ENCODE measurements at places on chromosomes 2 and 18.

DNA sequence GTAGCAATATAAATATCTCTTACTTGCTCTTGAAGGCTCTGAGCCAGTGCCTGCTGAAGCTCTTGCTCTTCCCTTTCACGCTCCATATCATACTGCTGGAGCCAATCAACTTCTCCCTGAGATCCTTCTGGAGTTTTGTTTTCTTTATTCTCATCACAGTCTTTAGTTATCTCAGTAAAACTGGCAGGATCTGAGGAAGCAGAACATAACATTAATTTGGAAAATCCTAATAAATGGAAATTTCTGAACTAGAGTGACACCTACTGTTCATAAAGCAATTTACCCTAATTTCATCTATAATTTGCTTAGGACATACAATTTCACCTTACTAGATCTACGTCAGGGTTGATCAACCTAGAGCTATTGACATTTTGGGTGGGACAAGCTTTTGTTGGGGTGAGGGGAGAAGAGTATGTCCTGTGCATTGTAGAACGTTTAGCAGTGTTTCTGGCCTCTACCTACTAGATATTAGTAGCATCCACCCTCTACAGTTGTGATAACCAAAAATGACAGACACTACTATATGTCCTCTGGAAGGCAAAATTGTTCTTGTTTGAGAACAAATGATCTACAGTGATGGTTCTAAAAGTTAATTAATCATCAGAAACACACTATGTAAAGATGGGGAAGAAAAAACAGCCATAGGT lies 47.2 kb downstream of the VIL1 start:
- no peak for DNase-seq

DNA sequence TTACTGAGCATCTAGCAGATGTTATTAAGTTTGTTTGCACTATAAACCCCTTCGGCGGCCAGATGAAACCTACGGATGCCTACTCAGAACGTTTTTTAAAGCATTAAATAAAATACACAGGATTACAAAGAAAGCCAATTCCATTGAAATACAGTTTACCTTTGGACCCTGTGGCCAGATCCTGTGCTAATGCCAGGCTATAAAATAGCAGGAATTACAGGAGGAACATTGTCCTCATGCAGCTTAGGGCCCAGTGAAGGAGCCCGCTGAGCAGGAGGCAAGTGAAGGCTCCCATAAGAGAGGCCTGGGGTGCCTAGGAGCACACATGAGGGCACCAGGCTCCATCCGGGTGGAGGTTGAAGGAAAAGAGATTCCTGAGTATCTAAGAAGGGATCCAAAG lies 310.4 kb downstream of the MTX2 start:
- no peak for DNase-seq

DNA sequence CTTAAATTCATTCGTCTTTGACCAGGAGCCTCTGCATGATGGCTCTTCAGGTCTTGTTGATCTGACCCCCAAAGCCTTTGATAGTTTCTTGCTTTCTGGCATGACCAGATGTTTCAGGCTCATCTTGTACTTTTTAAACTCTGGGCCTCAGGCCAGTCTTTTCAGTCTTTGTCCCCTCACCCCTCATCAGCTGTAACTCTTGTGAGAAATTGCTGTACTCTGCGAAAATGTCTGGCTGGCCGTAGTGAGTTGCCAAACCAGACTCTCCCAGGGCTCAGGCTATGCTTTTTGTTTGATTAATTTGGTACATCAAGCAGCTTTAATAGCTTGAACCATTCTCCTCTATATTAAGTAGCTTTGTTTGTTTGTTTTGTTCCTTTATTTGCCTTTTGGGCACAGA lies 75.9 kb downstream of the BABAM2 start:
- no peak for DNase-seq

DNA sequence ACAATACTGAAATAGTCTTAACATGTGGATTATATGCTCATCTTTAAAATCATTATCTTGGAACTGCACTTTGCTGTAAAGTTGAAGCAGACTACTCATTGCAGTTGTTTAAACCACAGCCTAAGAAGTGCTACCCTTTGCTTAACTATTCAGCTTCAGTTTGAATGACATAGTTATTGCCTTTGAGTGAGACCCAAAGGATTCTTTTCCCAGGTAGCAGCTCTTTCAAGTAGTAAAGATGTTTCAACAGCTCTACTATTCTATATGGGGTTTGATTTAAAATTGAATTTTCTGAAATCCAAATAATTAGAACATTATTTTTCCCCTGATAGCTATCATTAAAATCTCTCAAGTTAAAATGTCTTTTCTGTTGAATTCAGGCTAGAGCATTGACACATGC lies 1.1 kb downstream of the SCG2 start:
- no peak for DNase-seq

GRCh38 chr2:45180779-45181178 lies 171.5 kb upstream of the SIX2 start:
- DNase-seq, result no peak

- no peak for DNase-seq
Observed at GRCh38 chr18:25251068-25251467, 100.9 kb downstream of the ZNF521 start.

- DNase-seq, result no peak
Observed at GRCh38 chr2:80073134-80073561, 231.4 kb downstream of the LRRTM1 start.

DNA sequence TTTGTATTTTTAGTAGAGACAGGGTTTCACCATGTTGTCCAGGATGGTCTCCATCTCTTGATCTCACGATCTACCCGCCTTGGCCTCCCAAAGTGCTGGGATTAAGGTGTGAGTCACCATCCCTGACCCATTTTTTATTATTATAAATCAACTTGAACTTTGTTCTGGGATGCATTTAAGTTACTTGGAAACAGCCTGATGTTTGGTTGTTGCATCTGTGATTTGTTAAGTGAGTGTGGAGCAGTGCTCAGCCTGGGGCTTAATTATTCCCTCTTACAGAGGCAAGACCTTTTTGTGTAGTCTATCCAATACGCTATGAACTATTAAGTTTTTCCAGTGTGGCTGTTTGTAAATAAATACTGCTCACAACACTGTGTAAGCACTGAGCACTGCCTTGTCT lies 32.6 kb downstream of the MTA3 start:
- DNase-seq, result no peak

GRCh38 chr2:42059261-42059898 lies 11.6 kb downstream of the PKDCC start:
- DNase-seq, result no peak

GRCh38 chr18:34932363-34932762 lies 108.8 kb upstream of the MAPRE2 start:
- DNase-seq, result no peak

GRCh38 chr2:88841224-88841929 lies 149.9 kb downstream of the RPIA start:
- DNase-seq, result no peak

DNA sequence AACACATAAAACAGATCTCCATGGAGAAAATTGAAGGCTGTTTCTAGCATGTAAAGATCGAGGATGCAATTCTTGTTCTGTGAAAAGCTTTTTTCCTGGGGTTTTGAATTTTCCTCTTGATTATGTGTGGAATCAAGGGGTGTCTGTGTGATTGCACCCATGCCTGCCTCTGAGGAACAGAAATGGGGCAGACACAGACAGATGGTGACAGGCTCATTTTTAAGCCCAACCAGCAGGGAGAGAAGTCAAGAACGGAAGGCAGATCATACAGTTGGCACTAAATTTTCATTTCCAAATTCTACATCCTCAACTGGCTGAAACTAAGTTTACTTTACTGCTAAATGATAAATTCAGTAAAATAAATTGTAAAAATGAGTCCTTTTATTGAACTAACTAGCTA lies 1037.7 kb upstream of the KLHL29 start:
- no peak for DNase-seq

DNA sequence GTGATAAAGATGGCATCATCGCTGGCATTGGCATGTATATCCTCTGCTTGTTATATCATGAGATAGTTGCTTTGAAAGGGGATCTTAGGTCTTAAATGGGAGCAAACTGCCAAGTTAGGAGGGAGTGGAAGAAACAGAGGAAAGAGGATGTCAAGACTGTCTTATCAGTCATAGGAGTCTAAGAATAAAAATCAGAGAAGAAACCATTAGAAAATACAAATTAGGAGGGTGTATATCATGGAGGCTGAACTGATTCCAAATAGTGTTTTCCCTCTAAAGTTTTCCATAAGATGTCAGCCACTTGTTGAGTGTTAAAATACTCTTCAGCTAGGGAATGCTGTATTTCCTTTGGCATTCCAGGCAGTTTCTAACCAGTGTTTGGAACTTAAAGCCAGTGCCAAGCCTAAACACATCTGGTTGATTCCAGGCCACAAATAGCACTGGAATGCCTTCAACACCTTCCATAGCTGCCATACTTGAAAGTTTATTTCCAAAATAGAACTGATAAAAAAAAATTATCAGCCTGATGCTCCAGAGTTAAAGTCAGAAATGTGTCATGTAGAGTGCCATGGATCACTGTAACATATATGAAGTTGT lies 129.4 kb downstream of the ZEB2 start:
- no peak for DNase-seq

GRCh38 chr2:133338224-133338623 lies 230.0 kb downstream of the NCKAP5 start:
- no peak for DNase-seq

GRCh38 chr2:240319221-240319854 lies 116.1 kb upstream of the GPC1 start:
- DNase-seq, result no peak

DNA sequence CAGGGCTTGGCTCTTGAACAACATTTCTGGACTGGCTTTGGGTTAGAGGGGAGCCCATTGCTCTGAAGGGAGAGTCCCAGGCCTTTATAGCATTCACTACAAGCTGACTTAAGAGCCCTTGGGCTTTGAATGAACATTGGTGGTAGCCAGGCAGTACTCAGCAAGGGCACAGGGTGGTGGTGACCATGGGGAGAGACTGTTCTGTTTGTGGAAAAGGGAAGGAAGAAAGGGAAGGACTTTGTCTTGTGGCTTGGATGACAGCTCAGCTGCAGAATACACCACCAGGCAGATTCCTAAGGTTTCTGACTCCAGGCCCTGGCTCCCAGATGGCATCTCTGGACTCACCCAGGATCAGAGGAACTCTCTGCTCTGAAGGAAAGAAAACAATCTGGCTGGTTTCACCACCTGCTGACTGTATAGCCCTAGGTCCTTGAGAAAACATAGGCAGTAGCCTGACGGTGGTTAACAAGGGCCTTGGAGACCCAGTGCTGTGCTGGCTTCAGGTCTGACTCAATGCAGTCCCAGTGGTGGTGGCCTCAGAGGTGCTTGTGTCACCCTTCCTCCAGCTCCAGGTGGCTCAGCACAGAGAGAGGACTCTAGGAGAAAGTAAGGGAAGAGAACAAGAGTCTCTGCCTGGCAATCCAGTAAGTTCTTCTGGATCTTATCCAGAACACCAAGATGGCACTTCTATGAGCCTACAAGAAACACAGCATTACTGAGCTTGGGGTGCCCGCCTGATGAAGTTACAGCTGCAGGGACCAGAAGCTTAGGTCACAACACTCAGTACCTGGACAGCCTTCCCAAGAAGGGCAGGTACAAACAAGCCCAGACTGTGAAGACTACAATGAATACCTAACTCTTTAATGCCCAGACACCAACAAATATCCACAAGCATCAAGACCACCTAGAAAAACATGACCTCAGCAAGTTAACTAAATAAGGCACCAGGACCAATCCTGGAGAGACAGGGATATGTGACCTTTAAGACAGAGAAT lies 16.4 kb upstream of the ABCB11 start:
- DNase-seq, result no peak

- no peak for DNase-seq
Observed at GRCh38 chr2:159462201-159462785, 154.1 kb downstream of the BAZ2B start.

- DNase-seq, result no peak
Observed at GRCh38 chr18:79260510-79260909, 135.2 kb upstream of the NFATC1 start.

GRCh38 chr2:174836377-174836994 lies 72.2 kb upstream of the CHRNA1 start:
- no peak for DNase-seq

- no peak for DNase-seq
Observed at GRCh38 chr2:169139145-169139544, 69.8 kb downstream of the DHRS9 start.

DNA sequence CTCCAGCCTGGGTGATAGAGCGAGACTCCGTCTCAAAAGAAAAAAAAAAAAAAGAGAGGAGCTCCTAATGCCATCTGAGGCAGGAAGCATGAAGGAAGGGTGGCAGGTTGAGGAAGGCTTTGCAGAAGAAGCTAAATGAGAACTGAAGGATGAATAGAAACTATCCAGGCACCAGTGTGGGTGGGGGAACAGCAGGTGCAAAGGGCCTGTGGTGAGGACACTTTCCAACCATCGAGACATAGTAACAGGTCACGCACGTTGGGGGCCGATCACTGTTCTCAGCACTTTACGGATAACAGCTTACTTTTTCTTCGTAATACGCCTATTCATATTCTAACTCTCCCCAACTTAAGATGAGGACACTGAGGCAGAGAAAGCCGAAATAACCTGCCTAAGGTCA lies 58.4 kb downstream of the NGEF start:
- no peak for DNase-seq

GRCh38 chr2:239663364-239663924 lies 262.6 kb upstream of the HDAC4 start:
- DNase-seq, result no peak

DNA sequence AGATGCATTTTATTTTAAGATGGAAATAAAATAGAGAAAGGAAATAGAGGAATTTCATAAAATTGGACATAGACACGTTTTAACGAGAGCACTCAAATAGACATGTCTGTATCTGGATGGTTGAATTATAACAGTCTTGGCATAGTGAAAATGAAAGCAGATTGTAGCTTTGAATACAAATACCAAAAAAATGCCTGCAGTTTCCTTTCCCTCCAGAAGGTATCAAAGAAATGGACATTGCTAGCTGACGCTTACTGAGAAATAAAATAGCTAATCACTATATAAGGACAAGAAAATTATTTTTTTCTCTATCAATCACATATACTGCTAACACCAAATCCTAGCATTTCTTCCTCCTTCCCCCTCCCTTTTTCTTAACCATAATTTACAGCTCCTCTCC lies 11.4 kb upstream of the MAPRE2 start:
- no peak for DNase-seq

- DNase-seq, result no peak
Observed at GRCh38 chr2:85745619-85746018, 8.2 kb upstream of the ATOH8 start.

- no peak for DNase-seq
Observed at GRCh38 chr2:113685471-113685870, 58.4 kb downstream of the RABL2A start.

DNA sequence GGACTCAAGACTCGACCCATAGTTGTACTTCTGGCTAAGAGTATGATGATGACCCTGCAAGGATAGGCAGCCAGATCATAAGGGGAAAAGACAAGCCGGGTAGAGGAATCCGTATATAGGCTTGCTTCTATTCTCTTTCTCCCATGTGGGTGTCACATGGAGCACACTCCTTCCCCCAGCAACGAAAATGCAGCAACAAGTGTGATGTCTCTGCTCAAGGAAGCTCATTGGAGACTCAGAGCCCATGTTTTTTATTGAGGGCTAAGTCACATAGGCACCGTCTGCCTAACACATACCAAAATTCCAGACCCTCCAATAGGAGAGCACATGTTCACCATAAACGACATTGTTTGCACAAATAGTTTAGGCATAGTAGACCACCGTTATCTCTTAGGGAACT lies 6.3 kb downstream of the ZNF2 start:
- DNase-seq, result no peak

Data from stimulated activated CD4-positive, alpha-beta T cell treated with anti-CD3 and anti-CD28 coated beads, Interleukin-1b, Interleukin-23, amount 100 ng/mL, for 24 hours (primary cell).